ENCODE measurements at places on chromosomes 7 and 10.

- no peak for DNase-seq
These were observed 65.0 kb upstream of the TRIM8 start for GRCh38 chr10:102579328-102579727.

- DNase-seq = peak; percentile 20
These were observed 220.8 kb downstream of the PHF14 start for GRCh38 chr7:11194492-11194891.

- no peak for DNase-seq
These were observed 77.4 kb downstream of the GFRA1 start for GRCh38 chr10:116195583-116195982.

DNA sequence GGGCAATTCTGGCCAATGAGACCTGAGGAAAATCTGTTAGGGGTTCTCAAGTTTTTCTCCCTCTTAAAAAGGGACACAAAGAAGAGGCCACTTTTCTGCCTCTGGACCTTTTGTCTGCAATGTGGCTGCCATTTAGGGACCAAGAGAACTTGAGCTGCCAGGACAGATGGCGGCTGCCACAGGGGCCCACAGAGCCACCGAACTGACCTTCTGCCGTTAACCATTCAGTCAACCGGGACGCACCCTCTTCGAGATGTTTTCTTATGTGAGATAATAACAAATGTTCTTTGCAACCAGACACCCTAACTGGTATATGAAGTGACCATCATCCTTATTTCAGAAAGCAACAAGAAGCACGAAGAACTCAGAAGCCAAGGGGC is 29.2 kb downstream of the GSDME start:
- no peak for DNase-seq

- no peak for DNase-seq
These were observed 417.5 kb upstream of the ZMIZ1 start for GRCh38 chr10:78651287-78651686.

GRCh38 chr7:68529221-68529620 is 1069.1 kb upstream of the AUTS2 start:
- DNase-seq = no peak

DNA sequence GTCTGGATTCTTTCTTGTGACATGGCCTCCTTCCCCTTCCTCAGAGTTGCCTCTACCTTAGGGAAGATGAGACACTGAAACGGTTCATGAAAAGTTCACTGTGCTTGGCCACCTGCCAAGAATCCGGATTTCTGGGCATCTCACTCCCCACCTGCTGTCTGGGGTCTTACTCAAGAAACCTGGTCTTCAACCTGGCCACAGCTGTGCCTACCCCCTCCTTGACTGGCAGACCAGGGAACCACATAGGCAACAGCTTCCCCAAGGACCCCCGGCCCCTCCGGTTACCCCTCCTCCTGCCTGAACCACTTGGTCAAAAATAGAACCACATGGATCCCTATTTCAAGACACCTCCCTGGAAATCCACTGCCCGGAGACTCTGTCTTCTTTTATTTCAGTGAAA is 58.7 kb upstream of the NANOS1 start:
- no peak for DNase-seq

GRCh38 chr10:118596426-118597124 is 1.1 kb upstream of the PRLHR start:
- DNase-seq = no peak

GRCh38 chr10:75136346-75136745 is 24.9 kb downstream of the SAMD8 start:
- no peak for DNase-seq

GRCh38 chr10:132497063-132497680 is 40.4 kb upstream of the INPP5A start:
- no peak for DNase-seq

DNA sequence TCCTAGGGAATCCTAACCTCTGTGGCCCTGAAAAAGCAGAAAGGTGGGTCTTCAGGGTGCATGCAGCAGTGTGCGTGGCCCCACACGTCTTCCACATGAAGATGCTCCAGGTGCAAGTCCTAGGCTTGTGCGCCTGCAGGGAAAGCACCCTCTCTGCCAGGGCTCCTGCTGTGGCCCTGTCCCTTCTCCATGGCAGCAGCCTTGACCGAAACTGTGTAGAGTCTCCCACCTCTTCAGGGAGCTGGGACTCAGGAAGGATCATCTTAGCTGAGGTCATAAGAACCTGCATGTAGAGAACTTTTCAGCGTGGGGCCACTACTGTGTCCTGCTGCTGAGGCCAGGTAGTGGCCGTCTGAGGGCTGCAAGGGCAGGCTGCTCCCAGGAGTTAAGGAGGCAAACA is 6.3 kb upstream of the CSGALNACT2 start:
- no peak for DNase-seq

DNA sequence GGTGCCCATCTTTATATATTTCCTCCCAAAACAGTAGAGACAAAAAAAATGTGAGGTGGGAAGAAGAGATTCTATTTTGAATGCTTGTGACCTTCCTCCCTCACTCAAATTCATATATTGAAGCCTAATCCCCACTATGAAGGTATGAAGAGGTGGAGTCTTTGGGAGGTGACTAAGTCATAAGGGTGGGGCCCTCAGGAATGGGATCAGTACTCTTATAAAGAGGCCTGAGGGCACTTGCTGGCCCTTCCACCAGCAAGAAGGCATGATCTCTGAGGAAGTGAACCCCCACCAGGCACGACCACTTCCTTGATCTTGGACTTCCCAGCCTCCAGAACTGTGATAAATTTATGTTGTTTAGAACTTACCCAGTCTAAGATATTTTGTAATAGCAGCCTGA is 517.2 kb upstream of the CNTNAP2 start:
- no peak for DNase-seq

DNA sequence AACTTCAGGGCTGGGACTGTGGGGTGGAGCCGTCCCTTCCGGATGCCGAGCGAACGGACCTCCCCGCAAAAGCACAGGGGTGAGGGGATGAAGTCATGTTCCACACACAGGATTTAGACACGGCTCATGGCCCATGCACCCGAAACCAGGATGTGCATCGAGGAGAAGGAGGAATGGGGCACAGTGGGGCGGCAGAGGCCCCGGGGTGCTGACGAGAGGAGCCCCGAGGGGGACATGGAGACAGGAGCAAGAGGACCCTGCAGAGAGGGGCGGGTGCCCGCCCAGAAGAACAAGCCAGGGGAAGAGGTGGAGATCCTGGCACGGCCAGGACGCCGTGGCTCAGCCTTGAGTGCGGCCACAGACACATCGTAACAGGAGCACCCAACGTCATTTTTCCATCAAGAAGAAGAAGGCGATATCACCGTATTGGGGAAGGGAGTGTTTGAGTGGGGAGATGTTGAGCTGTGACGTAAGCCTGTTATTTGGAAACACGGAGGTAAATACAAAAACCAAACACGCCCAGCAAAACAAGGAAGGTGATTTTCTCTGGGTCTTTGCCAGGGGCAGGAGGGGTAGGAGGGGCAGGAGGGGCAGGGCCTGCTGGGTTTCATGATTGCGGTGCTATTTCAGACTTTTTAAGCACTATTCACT is 25.3 kb upstream of the FOXL3 start:
- no peak for DNase-seq

- no peak for DNase-seq
These were observed 490.6 kb downstream of the CCSER2 start for GRCh38 chr10:84818961-84819360.

Measured in adipocyte (in vitro differentiated cells).